H54 (cell line): ENCODE measurements at places on chromosomes 4 and X.

DNA sequence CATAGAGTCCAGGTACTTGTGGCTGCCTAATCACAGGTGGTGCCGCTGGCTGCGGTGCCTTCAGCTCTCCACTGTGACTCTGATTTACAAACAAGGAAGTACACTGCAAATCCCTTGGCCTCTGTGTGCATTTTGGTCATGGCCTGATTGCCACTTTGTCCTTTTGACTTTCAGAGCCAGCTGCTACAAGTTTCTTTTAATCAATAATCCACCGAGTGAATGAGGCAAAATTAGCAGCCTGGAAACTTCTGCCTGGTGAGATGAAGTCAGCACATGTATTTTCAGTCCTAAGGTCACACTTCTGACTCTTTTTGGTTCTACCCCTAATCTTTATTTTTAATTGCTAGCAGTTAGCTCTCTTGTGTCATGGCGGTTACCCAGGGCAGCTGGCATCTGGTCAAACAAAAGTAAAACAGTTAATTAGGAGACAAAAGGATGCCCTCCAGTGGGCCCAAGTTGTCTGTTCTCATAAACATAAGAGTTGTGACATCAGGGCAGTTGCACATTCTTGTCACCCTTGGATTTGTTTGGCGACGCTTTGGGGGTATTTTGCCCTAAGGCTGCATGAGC, 62.3 kb upstream of the LNX1 start:
- no peak for DNase-seq

DNA sequence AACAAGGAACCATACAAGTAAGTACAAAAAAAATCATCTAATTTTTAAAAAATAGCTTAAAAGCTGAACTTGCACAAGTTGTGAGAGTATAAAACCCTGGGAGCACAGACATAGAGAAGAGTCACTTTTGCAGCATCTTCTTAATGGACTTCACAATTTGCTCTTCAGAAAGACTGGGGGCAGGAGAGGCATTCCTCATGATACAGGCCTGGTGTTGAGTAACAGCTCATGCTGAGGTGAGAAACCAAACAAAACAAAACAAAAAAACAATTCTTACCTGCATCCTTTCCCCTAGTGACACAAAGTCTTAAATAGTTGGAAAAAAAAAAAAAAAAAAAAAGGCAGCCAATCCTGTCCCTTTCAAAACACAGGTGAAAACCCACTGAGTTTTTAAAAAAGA, 562.8 kb downstream of the FSTL5 start:
- DNase-seq = no peak

- no peak for DNase-seq
Observed at GRCh38 chrX:102546828-102547493, 30.4 kb upstream of the TMSB15A start.

DNA sequence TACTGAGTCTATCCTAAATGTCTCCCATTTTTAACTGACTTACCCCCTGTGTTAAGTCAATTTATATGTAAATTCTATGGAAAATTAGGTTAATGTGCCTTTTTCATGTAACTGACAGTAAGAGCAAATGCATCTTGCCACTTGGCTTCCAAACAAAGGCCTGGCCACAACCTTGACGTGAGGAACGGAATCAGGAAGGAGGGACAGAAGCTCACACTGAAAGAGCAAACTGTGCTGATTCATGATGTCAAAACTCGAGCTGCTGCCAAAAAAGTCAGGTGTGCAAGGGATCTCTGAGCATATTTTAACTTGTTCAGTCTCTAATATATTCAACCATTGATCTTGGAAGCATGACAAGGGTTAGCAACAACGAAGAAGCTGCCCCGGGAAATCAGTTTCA, 35.8 kb downstream of the GPM6A start:
- no peak for DNase-seq

DNA sequence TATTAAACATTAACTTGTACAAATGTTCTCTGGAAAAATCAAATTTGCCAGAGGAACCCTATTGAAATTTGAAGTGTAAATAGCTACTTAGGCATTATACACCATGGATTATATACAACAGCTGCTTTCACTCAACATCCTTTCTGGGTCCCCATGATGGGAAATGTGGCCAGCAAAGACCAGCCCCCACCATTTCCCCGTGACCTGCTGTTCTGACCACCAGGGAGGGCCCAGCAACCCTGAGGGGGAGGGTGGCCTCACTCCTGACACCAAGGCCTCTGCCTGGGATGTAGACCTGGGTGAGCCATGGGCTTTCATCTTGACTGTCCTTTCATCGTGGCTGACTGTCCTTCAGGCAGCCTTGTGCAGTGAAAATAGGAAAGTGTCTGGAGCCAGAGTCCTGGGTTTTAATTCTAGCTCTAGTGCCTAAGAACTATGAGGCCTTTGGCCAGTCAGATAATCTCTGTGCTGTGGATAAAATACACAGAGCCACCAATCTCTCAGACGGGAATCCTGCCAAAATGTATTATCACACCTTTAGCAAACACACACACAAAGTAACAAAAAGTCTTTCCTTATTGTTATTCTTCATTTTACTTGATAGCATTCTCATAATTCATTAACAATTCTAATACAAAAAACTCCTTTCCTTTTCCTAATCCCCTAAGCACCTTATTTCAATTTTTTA, 45.1 kb downstream of the NR3C2 start:
- DNase-seq = no peak

GRCh38 chr4:146439437-146439836, 82.3 kb downstream of the SLC10A7 start:
- DNase-seq = no peak

DNA sequence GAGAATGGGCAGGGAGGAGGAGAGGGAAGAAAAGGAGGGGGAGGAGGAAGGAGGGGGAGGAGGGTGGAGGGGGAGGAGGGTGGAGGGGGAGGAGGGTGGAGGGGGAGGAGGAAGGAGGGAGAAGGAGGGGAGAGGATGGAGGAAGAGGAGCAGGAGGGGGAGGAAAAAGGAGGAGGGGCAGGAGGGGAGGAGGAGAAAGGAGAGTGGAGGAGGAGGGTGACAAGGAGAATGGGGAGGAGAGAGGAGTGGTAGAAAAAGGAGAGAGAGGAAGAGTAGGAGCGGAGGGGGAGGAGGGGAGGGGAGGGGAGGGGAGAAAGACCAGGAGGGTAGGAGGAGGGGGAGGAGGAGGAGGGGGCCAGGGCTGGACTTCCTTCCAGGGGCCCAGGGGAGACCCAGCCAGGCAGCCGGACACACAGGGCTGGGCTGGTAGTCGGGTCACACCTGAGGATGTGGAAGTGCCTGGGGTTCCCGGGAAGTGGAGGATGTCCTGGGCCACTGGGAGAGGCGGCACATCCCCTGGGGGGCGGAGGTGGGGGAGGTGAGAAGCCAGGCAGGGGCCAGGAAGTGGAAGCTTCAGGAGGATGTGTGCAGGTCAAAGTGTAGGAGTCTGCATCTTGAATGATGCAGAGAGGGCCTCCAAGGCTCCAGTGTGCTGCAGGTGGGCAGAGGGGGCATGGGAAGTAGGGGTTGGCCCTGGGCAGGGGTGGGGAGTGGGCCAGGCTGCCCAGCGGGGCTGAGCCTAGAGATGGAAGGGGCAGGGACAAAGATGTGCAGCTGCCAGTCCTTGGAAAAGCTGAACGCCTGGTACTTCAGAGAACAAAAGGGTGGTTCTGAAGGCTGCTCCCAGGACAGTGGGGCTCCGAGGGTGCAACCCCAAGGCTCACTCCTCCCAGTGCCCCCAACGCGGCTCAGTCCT, 18.8 kb downstream of the IL3RA start:
- no peak for DNase-seq

DNA sequence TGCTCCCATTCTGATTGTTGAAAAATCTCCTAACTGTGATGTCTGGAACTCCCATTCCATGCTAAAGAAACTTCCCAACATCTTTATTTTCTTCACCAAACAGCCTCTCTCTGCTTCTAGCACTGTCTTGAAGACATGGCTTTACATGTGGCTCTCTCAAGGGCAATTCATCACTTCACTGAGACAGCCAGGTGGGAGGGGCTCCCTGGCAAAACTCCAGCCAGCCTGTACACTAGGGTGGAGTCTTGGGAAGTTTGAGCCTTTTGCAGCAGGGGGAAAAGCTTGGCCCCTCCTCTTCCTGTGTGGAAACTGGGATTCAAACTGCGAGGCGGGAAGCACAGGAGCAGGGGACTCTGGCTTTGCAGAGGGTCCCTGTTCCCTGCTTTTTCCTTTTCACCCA, 130.5 kb upstream of the TTC29 start:
- DNase-seq = no peak

GRCh38 chr4:53130896-53131561, 234.8 kb downstream of the SCFD2 start:
- no peak for DNase-seq

GRCh38 chr4:185190306-185190856, 13.4 kb downstream of the CFAP97 start:
- no peak for DNase-seq

DNA sequence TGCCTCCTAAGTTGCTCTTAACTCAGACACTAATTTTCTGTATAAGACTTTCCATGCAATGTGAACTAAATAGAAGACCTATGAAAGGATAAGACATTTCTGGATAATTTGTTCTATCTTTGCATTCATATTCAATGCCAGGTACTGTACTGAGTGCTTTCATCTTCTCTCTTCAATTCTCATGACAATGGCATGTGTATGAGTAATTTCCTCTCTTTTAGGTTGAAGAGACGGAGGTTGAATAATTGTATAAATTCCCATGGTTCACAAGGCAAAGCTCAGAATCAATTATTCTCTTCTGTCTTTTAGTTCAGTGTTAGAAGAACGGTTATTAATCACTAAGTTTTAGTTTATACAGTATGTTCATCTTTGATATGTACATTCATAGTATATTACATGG, 29.3 kb upstream of the CFAP299 start:
- DNase-seq = no peak

- DNase-seq = peak; percentile 6
Observed at GRCh38 chrX:46325312-46325877, 219.8 kb downstream of the ZNF674 start.

DNA sequence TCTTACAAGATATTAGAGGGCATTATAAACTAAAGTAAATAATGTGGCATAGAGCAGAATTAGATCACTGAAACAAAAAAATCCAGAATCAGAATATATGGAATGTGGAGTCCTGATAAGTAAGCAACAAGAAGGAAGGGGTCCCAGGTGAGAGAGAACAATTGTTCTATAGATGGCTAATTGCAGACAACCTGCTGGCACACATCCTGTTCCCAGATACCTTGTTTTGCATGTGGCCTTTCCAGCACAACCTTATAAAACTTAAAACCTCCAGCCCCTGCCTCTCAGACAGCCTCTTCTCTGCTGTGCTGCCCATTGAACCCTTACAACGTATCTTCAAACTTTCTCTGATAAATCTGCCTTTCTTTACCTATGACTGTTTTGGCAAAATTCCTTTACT, 4.7 kb upstream of the ZNF674 start:
- DNase-seq = no peak
